ENCODE measurements at places on chromosomes 16 and 17.
A peak's percentile ranks its signal among the peaks of the same experiment; 100 is the strongest.

- no peak for DNase-seq
These were observed 125.3 kb downstream of the FTO start for GRCh38 chr16:53829186-53829747.

DNA sequence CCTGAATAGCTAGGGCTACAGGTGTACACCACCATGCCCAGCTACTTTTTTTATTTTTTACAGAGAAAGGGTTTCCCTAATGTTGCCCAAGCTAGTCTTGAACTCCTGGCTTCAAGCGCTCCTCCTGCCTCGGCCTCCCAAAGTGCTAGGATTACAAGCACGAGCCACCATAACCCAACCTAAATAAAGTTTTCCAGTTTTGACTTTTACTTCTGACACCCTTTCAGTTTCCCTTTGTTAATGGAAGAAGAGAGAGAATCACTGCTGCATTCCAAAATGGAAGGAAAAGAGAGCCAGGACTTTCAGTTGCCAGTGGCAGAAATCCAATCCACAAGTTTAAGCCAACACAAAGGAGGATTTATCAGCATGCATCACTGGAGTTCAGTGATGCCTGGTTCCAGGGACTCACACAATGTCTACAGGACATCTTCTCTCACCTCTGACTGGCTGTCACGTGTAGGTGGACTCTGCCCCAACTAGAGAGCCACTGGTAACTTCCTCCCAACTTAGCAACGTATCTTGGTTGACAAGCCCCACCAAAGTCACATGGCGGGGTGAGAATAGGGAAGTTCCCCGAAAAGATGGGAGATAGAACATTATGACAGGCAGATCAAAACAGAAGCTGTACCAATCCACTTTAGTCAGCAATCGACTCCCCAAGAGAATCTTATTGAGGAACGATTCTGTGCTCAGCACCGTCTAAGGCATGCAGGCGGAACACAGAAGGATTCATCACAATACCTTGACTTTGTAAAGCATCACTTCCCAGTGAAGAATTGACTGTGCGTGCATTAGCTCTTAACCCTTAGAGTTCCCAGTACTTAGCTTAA is 46.5 kb downstream of the GAS7 start:
- DNase-seq = no peak

DNA sequence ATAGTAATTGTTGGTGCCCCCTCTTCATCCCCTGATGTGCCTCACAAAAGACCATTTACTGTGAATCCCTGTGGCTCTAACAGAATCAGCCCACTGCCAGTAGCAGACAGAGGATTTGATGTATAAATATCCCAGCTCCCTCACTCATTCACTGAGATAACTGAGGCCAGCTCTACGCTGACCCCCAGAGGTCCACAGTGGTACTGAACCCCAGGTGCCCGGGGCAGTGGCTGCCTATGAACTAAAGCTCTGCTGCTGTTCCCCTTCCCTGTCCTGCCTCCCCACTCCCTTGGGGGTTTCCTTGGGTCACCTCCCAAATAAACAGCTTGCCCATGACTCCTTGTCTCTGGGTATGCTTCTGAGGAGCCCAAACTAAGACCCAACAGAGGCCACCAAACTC is 295.8 kb downstream of the FOXL1 start:
- no peak for DNase-seq

DNA sequence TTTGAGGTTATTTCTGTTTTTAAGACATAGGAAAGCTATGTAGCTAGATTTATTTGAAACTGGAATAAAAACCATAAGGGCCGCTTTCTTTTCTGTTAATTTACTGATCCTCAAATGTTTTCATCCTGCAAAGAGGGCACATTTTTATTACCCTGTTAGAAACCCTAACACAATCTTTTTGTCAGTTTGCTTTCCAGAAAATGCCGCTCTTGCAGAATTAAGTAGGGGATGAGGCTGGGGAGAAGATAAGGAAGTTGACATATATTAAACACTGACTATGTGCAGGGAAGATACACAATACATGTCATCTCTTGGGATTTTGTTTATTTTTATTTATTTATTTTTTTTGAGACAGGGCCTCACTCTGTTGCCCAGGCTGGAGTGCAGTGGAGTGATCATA is 15.7 kb downstream of the USP43 start:
- no peak for DNase-seq

- DNase-seq = no peak
These were observed 11.8 kb downstream of the LASP1 start for GRCh38 chr17:38881600-38882191.

GRCh38 chr17:77036136-77036840 is 104.5 kb upstream of the SEC14L1 start:
- no peak for DNase-seq

DNA sequence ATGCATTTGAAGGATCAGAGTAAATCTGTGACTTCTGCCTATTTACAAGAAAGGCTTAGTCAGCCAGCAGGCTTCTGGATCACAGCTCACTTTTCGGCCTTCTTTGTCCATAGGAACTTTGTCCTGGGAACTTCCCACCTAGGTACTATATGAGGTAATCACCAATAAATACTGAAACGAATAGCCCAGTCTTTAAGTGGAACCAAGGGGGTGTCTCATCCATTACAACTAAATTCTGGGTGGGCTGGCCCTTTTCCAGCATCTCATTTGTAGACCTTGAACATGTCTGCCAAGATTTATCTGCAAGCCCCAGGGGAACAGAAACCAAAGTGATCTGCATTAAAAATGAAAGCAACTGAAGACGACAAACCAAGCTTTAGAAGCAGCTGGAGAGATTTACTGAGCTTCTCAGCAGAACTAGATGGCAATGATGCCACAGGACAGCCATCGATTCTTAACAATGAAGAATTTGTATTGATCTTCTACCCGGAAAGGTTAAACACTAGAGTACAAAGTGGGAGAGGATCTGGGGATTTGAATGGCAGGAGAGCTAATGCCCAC is 55.5 kb downstream of the SNX11 start:
- DNase-seq = peak; percentile 44

DNA sequence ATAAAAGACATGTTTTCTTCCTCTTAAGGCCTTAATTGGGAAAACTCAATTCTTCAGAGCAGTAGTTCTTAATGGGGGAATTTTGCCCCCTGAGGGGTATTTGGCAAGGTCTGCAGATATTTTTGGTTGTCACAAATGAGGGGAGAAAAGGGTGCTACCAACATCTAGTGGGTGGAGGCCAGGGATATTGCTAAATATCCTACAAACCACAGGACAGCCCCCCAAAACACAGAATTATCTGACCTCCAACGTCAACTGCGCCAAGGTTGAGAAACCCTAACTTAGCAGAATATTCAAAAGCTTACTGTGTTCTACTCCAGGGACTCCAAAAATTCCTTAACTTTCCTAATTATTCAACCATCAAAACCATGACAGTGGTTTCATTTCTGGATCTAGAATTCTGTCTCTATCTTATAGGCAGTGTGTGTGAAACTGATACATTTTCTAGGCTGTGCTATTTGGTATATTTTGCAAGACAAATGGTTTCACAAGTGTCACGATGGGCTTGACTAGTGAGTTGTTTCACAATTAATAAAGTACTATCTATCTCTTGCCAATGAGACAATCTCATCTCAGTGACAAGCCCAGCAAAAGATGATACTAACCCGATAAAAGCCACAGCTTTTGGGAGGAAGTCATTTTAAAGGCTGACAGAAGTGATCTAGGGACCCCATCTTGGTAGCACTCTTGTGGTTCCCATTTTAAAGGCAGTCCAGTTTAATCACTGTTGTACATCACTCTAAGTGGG is 14.7 kb downstream of the TXNDC11 start:
- DNase-seq = no peak

DNA sequence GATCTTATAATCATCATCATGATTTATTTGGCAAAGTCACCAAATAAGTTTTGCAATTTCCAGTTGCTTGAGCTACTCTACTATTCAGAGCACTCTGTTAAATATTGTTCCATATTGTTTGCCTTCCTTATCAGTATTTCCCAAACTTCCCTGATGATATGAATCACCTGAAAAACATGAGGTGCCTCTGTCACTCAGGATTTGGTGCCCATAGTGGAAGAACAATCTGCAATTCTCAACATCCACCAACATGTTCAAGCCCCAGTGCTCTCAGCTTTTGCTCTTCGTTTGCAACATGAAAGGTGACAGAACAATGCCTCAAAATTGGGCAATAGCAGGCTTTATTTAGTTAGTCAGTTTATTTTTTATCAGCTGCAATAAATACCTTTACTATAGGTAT is 28.6 kb upstream of the WSB1 start:
- DNase-seq = no peak

DNA sequence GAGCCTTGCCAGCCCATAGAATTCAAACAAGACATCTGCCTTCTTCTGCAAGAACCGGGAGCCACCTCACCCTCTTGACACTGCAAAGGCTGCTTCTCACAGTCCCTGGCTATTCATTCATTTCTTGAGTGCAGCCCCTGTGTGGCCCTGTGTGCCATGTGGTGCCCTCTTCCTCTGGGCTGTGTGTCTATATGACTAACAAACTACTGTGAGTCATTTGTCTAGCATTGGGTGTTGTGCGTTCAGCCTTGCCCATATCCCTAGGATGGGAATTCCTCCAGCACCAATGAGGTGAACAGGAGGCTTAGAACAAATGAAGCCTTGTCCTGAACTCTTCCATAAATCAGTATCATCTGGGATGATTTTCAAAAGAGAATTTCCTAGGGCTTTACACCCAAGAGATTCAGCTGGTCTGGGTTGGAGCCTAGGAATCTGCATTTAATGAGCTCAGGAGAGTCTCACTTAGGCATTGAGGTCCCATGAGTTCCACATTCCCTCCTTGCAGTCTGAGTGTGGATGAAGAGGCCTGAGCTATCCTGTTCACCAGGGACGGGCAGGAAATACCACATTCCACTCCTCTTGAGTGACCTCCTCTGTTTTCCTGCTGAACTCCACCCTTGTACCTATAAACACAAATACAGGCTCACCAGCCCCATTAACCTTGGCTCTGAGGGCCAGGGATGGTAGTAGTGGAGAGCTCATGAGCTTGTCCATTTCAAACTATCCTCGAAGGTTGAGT is 308.7 kb upstream of the N4BP1 start:
- no peak for DNase-seq

Measured in nephron progenitor cell (in vitro differentiated cells).